ENCODE measurements at places on chromosomes 2 and 18. TPM values are rescaled to one million over a fixed set of nuclear protein-coding genes. Genes with fewer than 3 reads are reported as not detected.

WNT6 gene
- total RNA-seq = not detected

MC5R gene
- total RNA-seq = not detected

FRZB gene
- 1.1 TPM for total RNA-seq

GRB14 gene
- 7.6 TPM for total RNA-seq

KIF1A gene
- total RNA-seq = 204 TPM

ERLEC1 gene
- total RNA-seq = 21.6 TPM

HES6 gene
- total RNA-seq = 27.1 TPM

NEDD4L gene
- 76.3 TPM for total RNA-seq

COLEC12 gene
- 0.59 TPM for total RNA-seq

LRRC30 gene
- not detected for total RNA-seq

MAPRE2 gene
- total RNA-seq = 29.4 TPM

RTP5 gene
- total RNA-seq = not detected

FKBP1B gene
- 59.7 TPM for total RNA-seq

GPR35 gene
- total RNA-seq = 1.4 TPM

Data from H9 (cell line).